ENCODE measurements at places on chromosomes 7 and 10.

GRCh38 chr7:127736511-127736910 lies 84.5 kb downstream of the SND1 start:
- DNase-seq: no peak

DNA sequence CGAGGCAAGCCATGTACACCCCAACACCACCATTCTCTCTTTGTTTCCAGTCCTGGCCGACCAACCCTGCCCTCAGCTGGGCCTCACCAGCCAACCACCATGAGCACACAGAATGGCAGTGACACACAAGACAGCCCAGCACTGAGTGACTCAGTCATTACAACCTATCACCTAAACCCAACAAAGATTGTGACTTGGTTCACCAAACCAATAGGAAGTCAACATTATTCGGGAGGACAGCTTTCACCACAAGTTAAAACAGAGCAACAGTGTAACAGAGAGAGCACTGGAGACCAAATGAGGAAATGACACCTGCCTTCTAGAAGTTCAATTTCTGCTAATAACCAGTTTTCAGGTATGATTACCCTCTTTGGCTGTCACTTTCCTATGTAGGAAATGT lies 72.1 kb downstream of the DNMBP start:
- no peak for DNase-seq

GRCh38 chr10:1651270-1651966 lies 85.9 kb downstream of the ADARB2 start:
- DNase-seq: no peak

DNA sequence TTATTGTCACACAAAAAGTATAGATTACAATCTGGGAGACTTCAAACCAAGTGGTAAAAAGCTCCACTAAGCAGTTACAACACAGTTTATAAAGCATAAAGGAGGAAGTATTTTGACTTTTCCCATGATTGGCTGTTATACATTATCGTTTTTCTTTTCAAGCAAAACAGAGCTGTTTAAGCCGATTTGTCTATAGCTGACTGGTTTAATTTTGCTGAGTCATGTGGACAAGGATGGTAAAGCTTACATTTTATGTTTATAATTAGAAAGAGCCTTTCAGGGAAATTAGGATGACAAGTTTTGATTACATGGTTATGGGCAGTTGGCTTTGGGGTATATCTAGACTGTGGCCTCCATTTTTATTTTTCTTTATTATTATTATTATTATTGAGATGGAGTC lies 152.5 kb upstream of the STK17A start:
- DNase-seq: no peak

DNA sequence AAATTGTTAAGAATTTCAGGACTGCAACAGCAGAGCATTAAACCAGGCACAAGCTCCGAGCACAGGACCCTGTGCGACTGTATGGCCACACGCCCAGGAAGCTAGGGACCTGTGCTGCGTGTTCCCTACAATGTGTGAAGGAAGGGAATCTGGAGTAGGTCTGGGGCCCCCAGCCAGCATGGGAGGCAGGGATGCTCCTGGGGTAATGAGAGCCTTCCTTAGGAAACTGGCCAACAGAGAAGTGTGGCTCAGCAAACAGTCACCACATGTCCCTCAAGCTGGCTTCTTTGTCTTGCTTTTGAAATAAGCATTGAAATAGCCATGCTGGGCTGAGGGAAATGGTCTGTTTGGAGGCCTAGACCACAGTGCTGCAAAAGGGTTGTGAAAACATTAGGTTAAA lies 8.2 kb downstream of the BLNK start:
- DNase-seq: no peak

DNA sequence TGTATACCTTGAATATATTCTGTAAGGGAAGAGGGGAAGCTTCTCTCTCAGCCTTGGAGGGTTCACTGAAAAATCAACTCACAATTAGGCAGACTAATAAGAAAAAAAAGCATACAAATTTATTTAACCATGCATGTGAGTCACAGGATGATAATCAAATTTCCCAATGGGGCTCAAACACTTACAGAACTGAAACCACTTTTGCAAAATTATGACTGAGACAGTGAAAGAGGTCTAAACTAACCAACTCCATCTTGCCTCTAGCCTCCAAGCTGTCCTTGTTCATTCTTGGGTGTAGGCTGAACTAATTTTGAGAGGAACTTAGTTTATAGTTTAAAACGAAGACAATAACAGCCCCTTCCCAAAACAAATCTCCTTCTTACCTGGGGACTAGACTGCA lies 618.3 kb upstream of the AUTS2 start:
- DNase-seq: no peak

DNA sequence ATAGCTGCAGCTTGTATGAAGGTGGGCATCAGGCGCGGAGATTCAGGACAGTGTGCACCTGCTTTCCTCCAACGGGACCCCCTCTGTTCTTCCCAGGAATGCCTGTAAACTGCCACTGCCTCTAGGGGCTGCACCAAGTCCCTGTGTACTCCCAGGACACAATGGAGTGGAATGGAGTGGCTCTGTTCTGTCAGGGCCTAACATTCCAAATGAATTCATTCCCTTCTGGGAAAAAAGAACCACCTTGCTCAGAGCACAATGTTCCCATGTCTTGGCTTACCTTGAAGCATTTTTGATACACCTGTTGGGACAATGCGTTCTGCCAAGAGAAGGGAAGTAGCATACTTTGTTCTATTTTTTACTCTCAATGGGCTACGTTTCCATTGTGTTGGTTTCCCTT lies 339.4 kb downstream of the FRMD4A start:
- no peak for DNase-seq

- DNase-seq: peak; percentile 20
Observed at GRCh38 chr7:106736508-106737201, 75.7 kb upstream of the CCDC71L start.

- DNase-seq: no peak
Observed at GRCh38 chr7:2926896-2927405, 82.8 kb upstream of the GNA12 start.

DNA sequence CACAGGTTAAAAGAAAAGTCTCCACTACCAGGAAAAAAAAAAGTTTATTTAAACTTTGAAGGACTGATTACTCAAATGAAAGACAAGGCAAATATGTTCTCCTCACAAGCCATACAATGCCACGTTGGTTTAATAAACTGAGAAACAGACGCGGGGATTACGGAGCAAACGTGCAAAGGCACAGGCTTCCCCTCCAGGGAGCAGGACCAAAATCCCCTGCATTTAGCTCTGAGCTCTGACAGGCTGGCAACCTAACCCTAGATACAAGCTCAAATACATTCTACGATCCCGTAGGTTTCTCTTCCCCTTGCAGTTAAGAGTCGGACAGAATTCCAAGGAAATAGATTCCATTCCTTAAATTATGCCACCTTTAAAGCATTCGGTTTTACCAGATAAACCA lies 7.7 kb upstream of the GRB10 start:
- DNase-seq: no peak

GRCh38 chr7:113953553-113953952 lies 34.7 kb upstream of the PPP1R3A start:
- no peak for DNase-seq

DNA sequence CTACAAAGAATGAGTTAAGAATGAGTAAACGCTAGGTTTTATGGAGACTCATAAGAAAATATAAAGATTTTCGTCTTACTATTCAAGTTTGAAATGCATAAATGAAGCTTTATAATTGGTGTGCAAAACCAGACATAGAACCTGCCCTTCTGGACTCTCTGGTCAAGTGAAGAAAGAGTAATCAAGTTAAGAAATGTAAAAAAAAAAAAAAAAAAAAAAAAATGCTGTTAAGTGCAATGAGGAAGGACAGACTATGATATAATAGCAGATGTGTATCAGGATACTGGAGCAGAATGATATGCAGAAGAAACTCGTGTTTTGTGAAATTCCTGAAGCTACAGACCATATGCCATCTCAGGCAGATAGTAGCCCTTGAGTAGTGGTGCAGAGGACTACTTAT lies 5.6 kb downstream of the PCGF5 start:
- no peak for DNase-seq

DNA sequence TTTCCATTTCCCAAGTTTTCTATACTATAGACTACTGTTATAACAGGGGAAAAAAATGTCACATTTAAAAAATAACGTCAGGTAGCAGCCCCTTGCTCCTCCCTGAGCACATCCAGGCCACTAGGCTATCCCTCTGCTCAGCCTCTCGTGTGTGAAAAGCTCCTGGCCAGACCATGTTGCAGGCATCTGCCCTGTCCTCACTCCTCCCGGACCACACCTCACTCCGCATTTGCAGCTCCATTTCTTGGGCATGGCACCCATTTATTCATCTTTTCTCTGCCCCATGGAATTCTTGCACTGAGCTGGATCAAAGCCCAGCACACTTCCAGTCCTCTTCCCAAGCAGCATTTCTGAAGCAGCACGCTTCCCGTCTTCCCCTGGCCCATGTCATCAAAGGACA lies 1.4 kb upstream of the GDF2 start:
- DNase-seq: no peak

DNA sequence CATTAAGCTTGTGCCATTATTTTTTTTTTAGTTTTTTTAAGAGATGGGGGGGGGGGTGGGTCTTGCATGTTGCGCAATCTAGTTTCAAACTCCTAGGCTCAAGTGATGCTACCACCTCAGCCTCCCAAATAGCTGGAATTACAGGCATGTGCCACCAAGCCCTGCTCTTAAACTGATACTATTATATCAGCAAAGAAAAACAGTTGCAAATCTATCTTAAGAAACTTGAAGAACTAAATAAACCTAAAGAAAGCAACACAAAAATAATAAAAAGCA lies 47.5 kb downstream of the BRAF start:
- DNase-seq: no peak

DNA sequence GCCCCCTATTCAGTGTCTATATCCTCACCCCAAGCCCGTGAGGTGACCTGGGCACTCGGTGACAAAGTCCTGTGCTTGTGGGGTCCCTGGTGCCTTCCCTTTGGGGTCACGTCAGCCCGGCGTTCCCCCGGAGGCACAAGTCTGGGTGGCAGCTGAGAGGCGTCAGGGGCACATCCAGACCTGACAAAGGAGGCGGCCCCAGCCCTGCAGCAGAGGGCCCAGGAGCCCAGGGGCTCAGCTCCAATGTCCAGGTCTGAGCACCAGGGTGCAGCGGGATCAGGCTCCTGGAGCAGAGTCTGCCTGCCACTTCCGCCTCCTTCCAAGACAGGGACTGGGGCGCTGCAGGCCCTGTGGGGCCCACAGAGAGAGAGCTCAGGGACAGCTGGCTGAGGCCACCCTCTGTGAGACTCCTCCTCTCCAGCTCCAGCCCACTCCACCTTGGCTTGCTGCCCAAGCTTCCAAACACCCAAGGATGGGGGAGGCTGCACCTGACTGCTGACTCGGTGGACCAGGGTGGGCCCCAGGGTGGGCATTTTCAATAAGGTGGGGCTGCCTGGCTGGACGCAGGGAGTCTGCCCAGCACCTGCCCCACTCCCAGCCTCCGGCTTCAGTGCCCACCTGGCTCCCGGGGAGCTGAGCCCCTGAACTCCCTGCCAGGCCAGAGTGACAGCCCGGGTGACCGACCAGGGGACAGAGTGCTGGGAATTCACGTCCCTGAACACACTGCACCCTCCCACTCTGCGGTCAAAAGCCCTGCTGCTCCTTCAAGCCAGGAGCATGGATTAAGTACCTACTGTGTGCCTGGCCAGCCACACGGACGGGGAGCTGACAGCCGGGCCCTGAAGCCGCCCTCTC lies 1.0 kb upstream of the KNDC1 start:
- no peak for DNase-seq

DNA sequence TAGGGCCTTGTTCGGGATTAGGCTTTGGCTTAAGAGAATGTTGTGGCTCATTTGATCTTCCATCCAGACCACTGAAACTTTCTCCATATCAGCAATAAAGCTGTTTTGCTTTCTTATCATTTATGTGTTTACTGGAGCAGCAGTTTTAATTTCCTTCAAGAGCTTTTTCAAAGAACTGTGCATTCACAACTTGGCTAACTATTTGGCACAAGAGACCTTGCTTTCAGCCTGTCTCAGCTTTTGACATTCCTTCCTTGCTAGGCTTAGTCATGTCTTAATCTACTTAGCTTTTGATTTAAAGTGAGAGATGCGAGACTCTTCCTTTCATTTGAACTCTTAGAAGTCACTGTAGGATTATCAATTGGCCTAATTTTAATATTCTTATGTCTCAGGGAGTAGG lies 19.1 kb upstream of the AKR1B1 start:
- no peak for DNase-seq

DNA sequence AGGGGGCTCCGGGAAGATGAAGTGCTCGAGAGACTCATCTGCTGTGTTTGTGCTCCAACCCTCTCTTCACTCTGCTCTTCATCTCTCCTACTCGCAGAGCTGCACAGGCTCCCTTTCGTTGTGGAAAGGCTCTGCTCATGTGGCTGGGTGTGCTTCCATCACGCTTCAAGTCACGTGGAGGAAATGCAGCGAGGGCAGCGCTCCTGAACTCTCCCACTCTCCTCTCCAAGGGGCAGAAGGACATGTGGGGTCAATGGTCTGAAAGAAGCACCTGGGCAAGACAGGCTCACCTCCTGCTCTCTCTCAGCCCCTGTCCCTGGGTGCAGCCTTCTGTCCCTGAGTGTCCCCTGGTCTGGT lies 72.6 kb downstream of the USP6NL start:
- no peak for DNase-seq

DNA sequence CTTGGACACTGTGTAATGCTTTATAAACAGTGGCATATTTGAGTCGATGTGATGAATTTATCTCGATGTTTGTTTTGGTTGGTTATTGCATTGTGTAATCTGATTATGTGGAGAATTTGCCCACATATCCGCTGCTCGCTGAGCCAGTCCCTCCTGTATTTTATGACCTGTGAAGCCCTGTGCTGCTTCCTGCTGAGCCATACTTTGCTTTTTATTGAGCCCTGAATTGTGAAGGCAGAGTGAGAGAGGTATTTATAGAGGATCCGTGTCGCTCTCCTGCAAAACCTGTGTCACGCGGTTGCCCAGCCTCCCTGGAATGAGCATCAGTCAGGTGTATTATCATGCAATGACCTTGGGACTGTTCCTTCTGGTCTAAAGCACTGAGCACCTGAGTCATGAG lies 253.7 kb downstream of the ARHGAP21 start:
- DNase-seq: no peak

- no peak for DNase-seq
Observed at GRCh38 chr7:45324683-45325237, 167.2 kb downstream of the RAMP3 start.

GRCh38 chr10:128868481-128868880 lies 598.6 kb upstream of the MGMT start:
- no peak for DNase-seq

DNA sequence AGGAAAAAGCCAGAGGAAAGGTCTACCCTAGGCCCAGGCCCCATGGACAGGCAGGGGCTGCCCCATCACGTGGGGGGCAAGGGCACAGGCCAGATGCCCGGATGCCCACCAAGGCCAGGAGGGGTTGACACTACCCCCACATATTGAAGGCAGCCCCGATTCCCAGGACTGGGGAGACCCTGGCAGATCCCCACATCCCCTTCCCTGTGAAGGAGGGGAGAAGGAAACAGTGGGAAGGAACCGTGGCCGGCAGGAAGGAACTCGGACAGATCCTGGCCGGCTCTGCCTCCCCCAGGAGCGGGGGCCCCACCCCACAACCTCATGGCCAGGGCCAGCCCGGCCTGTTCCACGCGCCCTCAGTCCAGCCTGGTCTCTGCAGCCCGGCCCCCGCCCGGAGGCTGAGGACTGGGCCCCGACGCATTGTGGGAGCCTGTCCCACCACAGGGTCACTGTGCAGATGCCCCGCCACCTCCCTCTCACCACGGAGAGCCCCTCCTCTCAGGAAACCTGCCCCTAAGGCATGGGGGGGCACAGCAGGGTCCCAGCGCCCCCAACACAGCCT lies 41.3 kb downstream of the PAPOLB start:
- no peak for DNase-seq

GRCh38 chr7:101950450-101951119 lies 133.2 kb downstream of the CUX1 start:
- DNase-seq: no peak
